ENCODE measurements at places on chromosomes 3 and 15.

DNA sequence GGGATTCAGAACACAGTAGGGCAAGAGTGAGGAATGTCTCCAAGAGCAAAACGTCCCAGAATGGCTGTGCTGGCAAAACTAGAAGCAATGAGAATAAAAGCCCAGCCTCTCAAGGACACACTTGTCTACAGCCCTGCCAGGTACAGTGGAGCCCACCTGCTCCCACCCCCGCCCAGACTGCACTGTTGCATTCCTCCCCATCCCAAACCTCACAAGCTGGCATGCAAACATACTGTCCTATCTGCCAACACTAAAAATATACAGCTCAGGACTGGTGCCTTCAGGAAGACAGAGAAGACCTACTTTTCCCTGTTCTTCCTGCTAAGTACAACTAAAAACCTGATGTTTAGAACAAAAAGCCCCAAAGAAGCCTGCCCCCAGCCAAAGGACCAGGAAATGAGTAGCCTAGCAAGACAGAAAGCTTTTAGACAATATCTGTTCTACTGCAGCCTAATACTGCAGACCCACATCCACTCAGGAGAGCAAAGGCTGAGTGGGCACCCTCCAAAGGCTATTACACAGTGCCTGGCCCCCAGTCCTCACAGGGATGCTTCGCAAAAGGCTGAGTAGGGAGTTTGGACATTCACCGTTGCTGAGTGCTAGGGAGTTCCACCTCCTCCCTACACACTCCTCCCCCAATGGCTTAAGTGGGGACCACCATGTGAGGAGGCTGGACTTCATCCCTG is 13.5 kb downstream of the OCA2 start:
- no peak for DNase-seq

GRCh38 chr3:133369068-133369440 is 30.8 kb upstream of the BFSP2 start:
- DNase-seq = no peak

DNA sequence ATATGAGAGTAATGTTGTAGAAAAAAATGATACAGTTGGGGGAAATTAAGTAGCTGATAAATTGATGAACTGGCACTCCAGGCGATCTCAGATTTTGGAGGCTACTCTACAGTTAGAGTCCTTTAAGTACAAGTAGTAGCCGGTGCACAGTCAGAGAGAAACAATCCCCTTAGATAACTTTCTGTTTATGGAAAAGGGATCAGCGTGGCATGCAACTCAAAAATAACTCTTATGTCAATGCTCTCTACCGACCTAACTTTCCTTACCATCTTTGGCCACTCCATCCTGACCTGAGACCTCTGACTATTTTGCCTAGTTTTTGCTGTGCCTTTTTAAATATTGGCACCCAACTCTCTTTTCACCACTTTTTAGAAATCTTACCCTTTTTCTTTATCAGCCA is 299.6 kb downstream of the UNC13C start:
- DNase-seq = no peak

- no peak for DNase-seq
Measured at GRCh38 chr3:163043074-163043473, 1546.5 kb downstream of the OTOL1 start.

- no peak for DNase-seq
Measured at GRCh38 chr3:146037697-146038096, 123.3 kb downstream of the PLOD2 start.

DNA sequence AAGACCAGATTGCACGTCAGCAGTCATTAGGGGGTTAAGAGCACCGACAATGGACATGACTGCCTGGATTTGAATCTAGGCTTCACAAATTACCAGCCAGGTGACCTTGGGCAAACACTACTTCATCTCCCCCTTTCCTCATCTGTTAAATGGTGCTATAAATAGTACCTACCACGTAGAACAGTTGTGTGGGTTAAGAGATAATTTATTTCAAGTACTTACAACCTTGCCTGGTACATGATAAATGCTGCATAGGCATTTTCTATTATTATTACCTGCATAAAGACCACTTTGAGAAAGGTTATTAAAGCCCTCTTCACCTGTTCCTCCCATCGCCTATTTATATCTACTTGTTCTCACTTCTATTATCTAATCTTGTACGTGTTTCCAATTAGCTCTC is 64.7 kb downstream of the BTD start:
- no peak for DNase-seq

GRCh38 chr15:62391641-62392262 is 226.7 kb upstream of the C2CD4B start:
- peak; percentile 2 for DNase-seq

- DNase-seq = no peak
Measured at GRCh38 chr3:74531491-74531890, 83.0 kb downstream of the CNTN3 start.

GRCh38 chr3:109696932-109697331 is 359.6 kb upstream of the DPPA4 start:
- no peak for DNase-seq

GRCh38 chr15:101161656-101162055 is 90.2 kb downstream of the CHSY1 start:
- DNase-seq = no peak

DNA sequence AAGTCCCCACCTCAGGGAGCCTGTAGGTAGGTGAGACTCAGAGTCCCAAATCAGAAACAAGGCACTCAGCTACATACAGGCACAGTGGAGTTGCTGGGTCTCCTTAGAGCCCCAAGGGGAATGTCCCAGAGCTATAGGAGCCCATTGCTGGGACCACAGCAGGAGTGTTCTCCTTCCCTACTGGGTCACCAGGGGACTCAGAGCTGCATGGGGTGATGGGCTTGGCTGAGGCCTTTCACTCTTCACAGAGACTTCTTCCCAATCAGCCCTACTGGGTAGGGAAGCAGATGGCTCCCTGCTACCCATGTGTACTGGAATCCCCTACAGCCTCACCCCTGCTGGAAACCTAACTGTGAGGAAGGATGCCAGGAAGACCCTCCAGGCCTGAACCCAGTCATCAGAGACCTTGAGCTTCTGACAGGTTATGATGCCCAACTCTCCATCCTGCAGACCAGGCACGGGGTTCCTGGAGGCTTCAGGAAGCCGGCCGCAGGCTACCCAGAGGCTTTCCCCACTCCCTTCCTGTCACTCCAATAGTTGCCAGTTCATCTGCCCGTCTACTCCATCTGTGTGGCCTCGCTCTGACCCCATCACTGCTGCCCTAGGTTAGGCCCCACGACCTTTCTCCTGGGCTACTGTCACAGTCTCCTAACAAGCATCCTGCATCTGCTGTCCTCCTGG is 24.0 kb downstream of the RASGRF1 start:
- no peak for DNase-seq

- DNase-seq = no peak
Measured at GRCh38 chr3:37810848-37811247, 50.8 kb upstream of the CTDSPL start.

- DNase-seq = no peak
Measured at GRCh38 chr3:175304404-175304803, 445.3 kb downstream of the NAALADL2 start.

DNA sequence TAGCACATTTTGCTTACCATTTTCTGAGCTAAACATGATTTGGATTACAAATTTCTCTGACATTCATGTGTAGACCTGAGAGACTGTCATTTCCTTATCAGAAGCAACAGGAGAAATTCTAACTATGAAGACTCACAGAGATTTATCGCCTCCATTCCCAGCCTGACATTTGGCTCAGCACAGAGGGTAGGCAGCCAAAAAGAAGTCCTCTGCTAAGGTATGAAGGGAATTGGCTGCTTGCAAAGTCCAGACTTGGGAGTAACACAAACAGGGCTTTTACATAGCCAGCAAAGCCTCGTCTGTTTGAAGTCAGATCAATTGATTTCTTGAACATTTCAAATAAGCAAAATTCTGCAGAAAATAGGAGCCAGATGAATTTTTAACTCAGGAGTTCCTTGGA is 57.0 kb upstream of the CMSS1 start:
- DNase-seq = no peak

DNA sequence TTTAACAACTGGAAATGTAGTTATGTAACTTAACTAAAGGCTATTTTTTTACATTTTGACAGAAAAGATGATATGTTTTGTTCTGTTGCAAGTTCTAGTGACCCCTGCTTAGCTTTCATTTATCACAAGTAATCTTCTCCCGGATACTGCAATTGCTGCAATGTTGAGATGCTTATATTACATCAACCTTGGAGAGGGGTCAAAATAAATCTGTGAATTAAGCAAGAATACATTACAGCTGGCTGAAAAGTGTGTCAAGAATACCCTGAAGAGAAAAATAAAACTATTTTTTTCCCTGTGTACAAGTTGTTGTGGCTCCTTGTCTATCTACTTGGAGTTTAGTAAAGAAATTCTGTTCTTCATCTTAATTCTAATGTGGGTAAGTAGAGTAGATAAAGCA is 232.1 kb upstream of the GOLIM4 start:
- no peak for DNase-seq

DNA sequence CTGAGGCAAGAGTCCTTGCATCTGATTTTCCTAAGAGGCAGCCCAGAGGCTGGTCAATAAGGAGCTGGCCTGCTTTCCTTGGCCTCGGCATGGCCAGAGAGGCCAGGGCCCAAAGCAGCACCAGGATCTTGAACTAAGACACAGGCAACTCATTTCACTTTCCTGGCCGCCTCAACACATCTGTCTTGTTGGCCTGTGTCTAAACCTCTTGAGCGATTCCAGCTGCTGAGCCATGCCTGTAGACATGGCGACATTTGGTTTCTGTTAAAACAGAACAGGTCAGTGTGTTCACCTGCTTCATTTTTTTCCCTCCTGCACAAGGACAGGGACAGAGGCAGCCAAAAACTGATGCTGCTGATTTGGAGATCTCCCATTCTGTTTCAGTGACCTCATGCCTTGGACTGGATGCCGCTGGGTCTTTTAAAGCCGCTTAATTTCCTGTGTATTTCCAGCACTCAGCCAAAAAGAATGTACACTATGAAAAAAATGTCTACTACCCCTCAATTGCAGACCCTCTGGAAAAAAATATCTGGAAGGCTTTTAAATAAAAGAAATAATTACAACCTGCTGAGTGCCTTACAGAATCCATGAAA is 266.6 kb upstream of the ICE2 start:
- DNase-seq = no peak

DNA sequence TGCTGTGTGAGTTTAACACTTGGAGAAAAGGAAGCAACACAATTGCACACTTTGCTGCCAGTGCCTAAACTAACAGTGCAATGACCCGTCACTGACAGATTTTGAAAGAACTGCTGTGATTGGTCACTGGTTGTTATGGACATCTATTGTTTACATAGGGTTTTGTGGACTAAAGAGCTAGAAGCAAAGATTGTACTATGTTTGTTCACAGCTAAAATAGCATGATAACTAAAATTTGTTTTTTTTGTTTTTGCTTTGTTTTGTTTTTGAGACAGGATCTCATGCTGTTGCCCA is 112.4 kb upstream of the GOLGA8J start:
- no peak for DNase-seq

DNA sequence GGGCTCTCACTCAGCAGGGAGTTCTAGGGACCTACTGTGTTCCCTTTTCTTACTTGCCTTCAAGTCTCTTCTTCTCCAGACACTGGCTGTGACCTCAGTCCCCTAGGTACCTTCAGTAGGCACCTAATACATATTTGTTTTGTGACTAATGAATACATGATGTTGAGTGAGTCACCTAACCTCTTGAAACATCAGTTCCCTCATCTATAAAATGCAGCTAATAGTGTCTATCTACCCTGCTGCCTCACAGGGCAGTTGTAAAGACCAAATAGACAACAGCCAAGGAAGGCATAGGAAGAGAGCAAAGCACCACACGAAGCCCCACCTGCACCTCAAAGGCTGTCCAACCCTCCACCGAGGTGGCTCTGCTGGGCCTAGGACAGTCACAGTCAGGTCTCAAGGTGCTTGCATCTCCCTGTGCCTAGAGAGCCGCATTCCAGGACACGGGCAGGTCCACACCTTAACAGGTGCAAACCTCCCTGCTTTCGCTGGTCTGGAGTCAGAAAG is 29.1 kb downstream of the DAPK2 start:
- DNase-seq = no peak

DNA sequence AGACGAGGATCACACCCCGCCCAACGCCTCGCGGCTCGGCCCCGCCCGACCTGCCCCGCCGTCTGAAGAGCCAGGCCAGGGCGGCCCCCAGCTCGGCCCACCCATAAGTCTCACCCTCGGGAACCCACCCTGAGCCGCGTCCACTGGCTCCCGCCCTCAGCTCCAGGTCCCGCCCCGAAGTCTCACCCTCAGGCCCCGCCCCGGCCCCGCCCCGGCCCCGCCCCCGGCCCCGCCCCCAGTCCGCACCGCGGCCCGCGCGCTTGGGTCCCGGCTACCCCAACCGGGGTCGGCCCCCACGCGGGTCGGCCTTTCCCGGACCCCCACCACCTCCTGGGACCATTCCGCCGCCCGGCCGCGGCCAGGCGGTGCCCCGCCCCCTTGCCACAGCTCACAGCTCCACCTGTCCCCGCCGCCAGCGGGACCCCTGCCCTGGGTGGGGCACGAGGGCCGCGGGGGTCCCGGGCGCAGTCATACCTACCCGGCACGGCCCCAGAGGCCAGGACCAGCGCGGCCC is 489 bp downstream of the CSPG5 start:
- peak; percentile 43 for DNase-seq

- peak; percentile 50 for DNase-seq
Measured at GRCh38 chr3:15535732-15536131, 14.2 kb upstream of the COLQ start.

GRCh38 chr15:72062319-72062718 is 55.6 kb downstream of the MYO9A start:
- DNase-seq = no peak

DNA sequence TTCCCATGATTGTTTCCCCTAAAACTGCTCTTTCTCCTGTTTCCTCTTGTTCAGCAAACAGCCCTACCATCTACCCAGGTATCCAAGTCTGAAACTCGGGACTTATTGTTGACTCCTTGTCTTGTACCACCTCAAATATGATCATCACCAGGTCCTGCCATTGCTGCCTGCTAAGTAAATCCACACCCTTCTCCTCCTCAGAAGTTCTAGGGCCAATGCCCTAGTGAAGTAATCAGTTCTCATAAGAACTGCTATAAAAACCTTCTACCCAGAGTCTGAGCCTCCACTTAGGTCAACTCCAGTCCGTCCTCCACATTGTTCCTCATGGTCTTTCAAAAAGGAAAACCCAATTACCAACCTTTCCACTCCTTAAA is 77.0 kb upstream of the IL12A start:
- DNase-seq = no peak

DNA sequence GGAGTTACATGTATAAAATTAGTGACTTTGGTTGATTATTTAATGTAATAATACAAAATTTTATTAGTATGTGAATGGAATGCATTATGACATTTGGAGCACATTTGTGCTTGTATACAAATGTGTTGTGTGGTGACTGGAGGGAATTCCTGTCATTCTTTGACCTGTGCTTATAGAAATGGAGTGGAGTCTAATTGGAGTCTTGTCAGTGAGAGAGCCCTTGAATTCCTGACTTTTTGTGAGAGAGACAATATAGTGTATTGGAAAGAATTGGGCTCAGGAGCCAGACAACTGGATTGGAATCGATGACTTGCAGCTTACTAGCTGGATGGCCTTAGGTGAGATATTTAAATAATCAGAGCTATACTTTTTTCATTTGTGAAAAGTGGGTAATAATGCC is 9.4 kb downstream of the TCF12 start:
- no peak for DNase-seq

DNA sequence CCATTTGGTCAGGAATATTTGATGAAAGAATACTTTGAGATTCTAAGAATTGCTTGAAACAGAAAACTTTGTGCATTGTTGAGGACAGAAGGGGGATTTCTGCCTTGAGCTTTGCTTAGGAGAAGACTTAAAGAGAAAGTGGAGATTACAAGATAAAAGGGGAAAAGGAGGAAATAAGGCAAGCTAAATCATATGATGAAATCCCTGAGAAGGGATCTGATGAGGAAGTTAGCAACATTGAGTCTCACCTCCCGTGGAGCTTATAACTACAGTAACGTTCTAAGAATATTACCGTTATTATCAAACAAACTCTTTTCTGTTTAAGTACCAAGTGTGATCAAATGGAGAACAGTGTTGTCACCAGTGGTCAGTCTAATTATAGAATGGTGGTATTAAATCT is 414.7 kb upstream of the NAALADL2 start:
- no peak for DNase-seq

Measured in activated CD4-positive, alpha-beta T cell treated with anti-CD3 and anti-CD28 coated beads for 4 hours (primary cell).